Fibroblast of skin of abdomen (primary cell): ENCODE measurements at places on chromosomes 11 and 22.

DNA sequence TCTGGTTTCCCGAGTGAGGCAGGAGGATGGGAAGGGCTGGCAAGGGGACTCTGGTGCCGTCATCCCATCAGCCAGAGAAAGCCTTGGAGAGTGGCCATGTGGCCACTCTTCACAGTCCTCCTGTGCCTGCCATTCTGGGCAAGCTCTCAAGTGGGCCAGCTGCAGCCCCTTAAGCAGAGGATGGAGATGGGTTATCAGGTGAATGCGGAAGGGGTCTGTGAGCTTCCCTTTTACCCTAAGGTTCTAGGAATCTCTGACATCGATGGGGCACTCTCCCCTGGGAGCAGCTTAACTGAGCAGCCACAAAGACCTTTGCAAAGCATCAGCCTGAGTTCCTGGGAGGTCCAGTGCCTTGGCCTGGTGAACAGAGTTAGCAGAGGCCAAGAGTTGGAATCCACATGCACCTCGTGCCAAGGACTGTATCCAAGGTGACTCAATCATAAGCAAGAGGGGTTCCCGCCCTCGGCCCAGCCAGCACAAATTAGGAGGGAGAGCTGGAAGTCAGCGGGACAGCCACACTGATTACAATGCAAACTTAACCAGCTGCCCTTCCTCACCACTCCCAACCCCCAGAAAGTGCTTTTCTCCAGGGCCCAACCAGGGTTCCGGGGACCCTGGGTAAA lies 193.6 kb downstream of the BUD13 start:
- DNase-seq: no peak

DNA sequence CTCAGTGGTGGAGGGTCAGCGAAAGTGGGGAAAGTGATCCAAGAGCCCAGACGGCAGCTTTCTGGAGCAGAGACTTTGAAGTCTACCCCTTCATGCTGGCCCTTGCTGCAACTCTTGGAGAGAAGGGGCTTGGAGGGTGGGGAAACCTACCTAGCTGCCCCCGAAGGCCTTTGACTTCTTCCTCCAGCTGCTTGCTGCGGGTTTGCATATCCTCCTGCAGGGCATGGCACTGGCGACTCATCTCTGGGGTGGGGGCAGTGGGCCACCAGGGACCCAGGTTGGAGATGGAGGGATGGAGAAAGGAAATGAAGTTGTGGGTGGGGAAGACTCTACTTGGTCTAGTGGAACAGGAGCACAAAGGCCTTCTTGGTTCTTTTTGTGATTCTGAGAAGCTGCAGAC lies 7.7 kb downstream of the NHERF4 start:
- DNase-seq: no peak

DNA sequence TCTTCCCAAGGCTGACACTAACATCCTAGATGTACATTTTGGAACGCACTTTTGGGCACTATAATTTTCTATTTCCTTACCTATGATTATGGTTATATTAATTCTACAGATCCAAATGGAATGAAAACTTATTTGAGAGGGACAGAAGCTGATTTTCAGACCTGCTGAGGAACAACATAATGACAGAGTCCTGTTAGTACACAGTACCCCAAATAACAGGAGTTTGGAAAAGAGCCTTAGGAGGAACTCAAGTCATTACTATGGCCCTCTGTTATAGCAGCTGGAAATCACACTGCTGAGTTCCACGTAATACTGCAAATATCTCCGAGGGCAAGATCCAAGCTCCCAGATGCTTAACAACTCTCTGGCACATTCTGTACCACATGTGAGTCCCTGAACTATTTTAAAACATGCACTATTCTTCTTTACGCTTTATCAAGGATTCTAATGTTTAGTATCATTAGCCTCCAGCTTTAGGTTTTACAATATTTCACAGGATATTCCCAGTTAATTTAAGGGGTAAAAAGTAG lies 1027.7 kb upstream of the CCDC90B start:
- peak; percentile 21 for DNase-seq

DNA sequence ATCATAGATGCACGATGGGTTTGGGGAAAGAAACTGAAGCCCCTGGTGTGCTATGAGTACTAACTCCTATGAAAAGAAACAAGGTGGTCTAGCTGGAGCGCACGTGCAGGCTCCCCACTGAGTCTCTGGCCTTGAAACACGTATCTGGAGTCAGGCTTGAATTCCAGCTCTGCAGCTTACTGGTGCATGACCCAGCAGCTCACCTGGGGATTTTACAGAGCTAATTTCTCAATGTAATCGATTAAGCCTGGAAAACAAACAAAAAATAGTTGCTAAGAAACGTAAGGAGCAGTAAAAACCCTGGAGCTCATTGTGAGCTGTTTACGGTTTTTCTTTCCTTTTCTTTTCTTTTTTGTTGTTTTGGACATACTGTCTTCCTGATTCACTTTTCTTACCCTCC lies 12.3 kb downstream of the KCNJ1 start:
- DNase-seq: no peak

DNA sequence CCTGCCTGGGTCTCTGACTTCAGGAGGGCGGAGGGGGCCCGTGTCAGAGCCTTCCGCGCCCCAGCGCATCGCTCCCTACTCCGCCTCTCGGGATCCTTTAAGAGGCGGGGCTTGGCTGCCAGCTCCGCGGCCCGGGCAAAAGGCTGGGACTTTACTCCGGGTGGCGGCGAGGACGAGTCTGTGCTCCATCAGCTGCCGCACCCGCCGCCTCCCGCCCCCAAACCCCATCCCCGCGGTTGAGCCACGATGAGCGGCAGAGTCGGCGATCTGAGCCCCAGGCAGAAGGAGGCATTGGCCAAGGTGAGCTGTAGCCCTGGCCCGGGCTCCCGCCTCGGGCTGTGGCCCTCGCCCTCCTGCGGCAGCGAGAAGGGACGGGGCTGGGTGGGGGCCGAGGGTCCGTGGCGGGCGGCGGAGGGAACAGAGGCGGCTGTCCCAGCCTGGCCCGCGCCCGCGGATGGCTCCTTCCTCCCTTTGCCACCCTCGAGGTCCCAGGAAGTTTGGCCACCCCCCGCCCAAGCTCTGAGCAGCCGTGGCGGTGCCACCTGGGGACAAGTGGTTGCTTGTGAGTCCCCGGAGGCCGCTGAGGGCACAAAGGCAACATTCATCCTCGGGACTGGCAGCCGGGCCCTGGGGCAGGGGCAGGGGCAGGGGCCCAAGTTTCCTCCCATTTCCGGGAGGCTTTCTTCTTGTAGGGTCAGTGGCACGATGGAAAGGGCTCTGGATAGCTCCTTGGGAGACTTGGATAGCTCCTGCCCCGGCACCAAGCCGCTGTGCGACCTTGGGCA lies at the start of gene SEC14L2:
SEC14L2 (plus strand) TSS at position 148 of the 785 bp plus-strand sequence; CDS start at position 247, 99 bp downstream.
- DNase-seq: peak; percentile 54

DNA sequence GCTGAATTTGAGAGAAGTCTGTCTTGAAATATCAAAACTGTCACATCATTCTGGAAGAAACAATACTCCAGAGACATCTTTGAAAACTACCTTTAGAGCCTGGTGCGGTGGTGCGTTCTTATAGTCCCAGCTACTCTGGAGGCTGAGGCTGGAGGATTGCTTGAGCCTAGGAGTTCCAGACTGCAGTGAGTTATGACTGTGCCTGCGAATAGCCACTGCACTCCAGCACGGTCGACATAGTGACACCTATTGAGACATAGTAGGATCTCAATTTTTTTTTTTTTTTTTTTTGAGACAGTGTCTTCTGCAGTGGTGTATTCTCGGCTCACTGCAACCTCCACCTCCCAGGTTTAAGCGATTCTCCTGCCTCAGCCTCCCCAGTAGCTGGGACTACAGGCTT lies 11.5 kb upstream of the AIFM3 start:
- DNase-seq: no peak

DNA sequence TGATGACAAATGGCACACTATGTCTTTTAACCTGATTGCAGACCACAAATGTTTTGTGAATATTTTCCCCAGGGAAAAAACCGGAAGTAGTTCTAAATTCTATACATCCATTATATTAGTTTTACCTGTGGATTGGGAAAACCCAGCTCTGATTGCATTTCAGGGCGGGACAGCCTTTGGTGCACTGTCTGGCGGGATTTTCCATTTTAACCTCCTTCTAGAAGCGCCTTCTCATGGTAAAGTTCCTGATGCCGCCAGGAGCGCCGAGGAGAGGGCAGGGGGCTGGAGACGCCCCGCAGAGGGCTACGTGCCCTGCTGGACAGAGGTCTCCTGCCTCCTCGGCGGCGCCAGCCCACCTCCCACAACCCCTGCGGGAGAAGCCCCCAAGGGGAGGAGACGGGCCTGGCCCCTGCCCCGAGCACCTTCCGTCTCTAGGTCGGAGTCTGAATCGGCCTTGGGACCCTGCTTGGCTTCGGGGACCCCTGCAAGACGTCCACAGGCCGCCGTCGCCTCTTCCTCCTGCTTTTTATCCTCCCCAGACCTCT lies 1.2 kb upstream of the P2RX6 start:
- DNase-seq: no peak

- peak; percentile 25 for DNase-seq
Observed at GRCh38 chr11:67437082-67437808, at the start of gene PTPRCAP. Gene PTPRCAP, minus strand, starts transcription at chr11:67437682. Its CDS starts 63 bp downstream, at chr11:67437619.

DNA sequence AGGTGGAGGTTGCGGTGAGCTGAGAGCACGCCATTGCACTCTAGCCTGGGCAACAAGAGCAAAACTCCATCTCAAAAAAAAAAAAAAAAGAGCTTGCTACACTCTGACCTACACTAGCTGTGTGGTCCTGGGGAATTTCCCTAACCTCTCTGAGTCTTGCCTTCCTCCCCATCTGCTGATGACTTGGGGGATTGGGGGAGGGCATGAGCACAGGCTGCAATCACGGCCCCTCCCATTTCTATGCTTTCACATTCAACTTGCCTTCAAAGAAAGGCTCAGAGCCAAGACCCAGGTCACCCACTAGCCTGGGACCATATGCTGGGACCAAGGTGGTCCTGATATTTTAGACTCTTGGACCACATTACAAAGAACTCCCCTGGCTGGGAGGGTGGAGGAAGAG lies 39.8 kb upstream of the TEF start:
- DNase-seq: no peak

GRCh38 chr22:38788021-38788816 lies 5.7 kb downstream of the DNAL4 start:
- DNase-seq: peak; percentile 92

- DNase-seq: peak; percentile 68
Observed at GRCh38 chr11:31262761-31263160, 106.8 kb downstream of the DCDC1 start.

- no peak for DNase-seq
Observed at GRCh38 chr11:1938343-1939005, 8.7 kb upstream of the MRPL23 start.

- no peak for DNase-seq
Observed at GRCh38 chr11:112391086-112391485, 130.4 kb upstream of the PLET1 start.
